ENCODE measurements at places on chromosomes 3 and 15.
A peak's percentile ranks its signal among the peaks of the same experiment; 100 is the strongest.

DNA sequence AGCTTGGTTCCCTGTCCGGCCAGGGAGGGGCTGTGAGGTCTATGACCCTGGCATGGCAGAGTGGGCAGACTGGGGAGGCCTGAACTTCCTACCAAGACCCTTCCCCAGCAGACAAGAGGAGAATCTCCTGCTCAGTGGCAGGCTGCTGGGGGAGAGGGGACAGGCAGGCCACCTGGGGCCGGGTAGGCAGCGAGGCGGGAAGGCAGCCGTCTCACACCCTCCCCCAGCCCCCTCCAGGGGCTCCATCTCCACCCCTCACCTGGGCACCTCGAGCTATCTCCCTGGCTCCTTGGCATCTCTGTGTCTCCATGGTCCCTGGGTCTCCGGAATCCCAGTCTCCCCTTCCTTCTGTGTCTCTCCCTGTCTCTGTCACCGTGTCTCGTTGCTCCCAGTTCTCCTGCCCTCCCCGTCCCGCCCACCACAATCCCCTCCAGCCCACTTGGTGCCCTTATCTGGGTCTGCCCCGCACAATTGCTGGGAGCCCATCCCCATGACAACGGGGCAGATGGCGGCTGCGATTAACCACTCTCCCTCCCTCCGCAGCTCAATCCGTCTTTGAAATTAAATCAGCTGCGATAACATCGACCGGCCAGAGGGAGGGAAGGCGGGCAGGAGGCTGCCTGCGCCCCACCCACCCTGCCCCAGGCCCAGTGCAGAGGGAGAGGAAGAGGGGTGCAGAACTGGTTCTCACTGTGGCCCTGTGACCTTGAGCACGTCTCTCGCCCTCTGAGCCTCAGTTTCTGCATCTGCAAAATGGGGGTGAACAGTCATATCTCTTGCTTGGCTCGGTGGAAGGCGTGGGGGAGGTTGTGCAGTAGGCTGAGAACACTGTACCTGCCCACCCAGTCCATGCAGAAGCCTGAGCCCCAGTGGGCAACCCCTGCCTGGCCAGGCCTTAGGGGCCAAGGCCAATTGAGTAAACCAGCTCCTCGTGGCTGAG lies 9.6 kb downstream of the DNAJB8 start:
- peaks cover 12% of the 10 kb centered on the region for H3K4me1 ChIP-seq
- DNase-seq: no peak
- no peak overlapping the region for H3K4me3 ChIP-seq
- no peak overlapping the region for H3K27ac ChIP-seq
- H3K36me3 ChIP-seq: no peaks in the 10 kb centered on the region

DNA sequence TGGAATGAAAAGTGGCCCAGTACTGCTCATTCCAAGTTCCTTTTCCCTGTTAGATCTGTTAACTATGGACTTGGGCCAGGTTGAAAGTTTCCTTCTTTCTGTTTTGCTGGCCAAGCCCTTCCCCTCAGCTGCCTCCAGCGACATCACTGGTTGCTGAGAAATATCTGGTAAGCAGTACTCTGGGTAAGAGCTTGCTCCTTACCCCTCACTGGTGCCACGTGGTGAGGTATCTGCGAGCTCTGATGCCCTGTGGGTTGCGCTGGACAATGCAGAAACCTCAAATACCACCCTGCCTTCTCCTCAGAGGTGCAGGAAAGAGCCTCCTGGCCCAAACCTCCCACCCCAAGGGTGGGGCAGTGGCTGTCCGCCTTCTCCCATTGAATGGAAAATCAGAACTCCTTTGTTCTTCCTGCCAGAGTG lies 42.9 kb upstream of the APH1B start:
- no peaks in the 10 kb centered on the region for H3K27me3 ChIP-seq
- H3K36me3 ChIP-seq: no peaks in the 10 kb centered on the region
- H3K4me1 ChIP-seq: peaks cover 51% of the 10 kb centered on the region
- DNase-seq: no peak
- H3K4me3 ChIP-seq: no peak overlapping the region

DNA sequence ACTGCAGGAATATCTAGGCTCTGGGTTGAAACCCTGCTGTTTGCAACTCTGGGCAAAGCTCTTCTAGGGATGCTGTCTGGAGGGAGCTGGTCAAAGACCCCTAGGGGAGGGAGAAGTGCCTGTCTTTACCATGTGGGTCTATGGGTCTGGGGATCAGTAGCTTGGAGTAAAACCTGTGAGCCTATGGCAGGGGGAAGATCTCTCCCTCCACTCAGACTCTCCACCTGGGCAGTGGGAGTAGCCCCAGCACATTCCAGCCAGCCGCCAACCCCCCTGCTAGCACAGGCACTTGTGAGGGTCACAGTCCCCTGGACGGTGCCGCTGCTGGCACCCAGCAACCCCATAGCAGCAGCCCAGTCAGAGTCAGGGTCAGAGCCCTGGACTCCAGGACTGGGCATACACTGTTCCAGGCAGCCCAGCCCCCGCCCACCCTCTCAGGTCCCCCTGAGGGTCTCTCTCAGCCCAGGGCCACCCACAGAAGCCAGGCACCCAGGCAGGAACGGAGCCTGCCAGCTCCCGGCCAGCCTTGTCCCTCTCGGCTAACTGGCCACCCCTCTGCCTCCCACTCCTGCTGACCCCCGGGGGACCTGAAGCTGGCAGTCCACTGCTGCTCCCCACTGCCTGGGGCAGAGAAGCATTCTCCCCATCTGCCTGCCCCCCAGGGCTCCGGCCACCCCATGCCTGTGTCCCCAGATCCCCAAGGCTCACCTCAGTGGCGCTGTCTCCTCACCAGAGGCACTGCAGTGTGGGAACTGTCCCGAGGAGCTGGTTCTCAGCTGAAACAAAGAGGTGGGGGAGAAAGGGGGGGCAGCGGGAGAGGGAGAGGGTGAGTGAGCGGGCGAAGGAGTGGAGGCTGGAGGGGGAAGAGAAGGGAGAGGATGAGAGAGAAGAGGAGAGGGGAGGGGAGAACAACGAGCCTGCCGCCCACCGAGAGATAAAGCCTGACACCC lies 10.8 kb downstream of the GLYCTK start:
- no peaks in the 10 kb centered on the region for H3K4me1 ChIP-seq
- no peaks in the 10 kb centered on the region for H3K27me3 ChIP-seq
- no peaks in the 10 kb centered on the region for H3K36me3 ChIP-seq
- H3K4me3 ChIP-seq: no peak overlapping the region
- H3K27ac ChIP-seq: no peak overlapping the region
- no peak for DNase-seq

DNA sequence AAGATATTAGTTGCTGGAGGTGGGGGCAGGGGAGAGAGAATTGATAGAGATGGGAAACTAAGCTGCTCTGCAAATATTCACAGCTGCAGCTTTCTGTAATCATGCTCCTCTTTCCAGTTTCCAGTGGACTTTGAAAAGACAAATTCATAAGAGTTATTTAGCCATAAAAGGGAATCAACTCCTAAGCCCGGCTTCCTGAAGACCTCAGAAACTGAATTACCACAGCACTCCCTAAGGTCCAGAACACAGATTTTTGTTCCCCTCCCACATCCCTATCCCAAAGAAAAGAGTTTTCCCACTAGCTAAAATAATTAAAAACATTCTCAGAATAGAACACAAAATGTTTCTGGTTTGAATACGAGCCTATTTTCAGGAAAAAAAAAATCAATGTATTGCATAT lies 871.8 kb upstream of the NR2F2 start:
- H3K27ac ChIP-seq: no peak overlapping the region
- H3K4me3 ChIP-seq: no peak overlapping the region
- DNase-seq: no peak
- H3K4me1 ChIP-seq: no peaks in the 10 kb centered on the region
- H3K27me3 ChIP-seq: no peaks in the 10 kb centered on the region

GRCh38 chr15:85692873-85693272 lies 101.9 kb downstream of the KLHL25 start:
- no peak overlapping the region for H3K27ac ChIP-seq
- no peak for DNase-seq
- H3K27me3 ChIP-seq: no peaks in the 10 kb centered on the region
- H3K36me3 ChIP-seq: peaks cover 7% of the 10 kb centered on the region
- H3K4me3 ChIP-seq: no peak overlapping the region

DNA sequence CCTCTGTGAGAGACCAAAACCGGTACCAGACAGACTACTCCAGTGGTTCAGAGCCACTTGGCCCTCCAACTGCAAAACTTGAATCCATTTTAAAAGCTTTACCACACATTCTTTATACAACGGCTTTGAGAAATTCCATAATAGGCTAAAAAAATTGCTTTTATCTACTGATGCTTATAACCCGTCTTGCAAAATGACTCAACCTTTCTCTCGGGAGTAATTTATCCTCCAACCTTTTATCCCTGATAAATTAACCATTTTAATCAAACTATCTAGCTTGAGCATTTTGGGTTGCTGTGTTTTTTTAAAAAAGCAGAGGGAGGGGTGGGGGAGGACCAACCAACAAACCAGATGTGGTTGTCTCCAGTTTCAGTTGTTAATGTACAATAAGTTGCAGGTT lies 275.7 kb upstream of the LRTM1 start:
- H3K36me3 ChIP-seq: no peaks in the 10 kb centered on the region
- no peak overlapping the region for H3K4me3 ChIP-seq
- H3K4me1 ChIP-seq: peaks cover 8% of the 10 kb centered on the region
- no peak overlapping the region for H3K27ac ChIP-seq

DNA sequence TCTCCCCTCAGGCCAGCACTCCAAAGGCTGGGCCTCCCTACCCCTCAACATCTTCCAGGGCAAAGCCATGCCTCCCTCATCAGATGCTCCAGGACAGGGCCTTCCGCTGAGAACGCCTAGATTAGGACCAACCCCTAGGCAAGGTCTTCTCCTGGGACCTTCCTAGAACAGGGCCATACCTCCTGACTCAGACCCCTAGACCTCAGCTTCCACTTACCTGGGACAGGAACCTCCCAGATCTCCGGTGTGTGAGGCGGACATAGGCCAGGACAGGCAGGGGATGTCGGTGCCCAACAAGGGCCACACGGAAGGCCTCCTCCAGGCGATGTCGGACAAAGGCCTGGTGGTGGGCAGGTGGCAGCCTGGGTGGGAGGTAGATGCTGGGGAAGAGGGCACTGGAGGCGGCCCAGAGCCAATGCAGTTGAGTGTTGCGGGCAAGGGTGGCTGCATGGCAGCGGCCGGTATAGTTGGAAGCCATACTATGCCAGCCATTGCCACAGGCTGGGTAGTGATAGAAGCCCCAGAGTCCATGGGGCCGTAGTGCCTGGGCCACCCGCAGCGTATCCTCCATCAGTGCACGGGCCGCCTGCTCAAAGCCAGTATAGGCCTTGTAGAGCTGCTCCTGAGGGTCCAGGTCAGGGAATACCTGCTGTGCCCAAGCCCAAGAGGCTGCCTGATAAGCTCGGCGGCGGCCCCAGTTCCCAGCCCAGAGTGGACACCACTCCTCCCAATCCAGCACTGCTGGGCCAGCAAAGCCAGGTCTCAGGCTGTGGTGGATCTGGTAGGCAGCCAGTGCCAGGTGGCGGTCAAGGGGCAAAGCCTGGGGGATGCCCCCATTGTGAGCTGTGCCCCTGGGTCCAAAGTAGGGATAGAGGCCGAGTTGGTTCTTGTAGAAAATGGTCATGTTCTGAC lies 2.5 kb upstream of the IFRD2 start:
- H3K4me1 ChIP-seq: peaks cover 21% of the 10 kb centered on the region
- DNase-seq: no peak
- no peaks in the 10 kb centered on the region for H3K36me3 ChIP-seq
- no peak overlapping the region for H3K4me3 ChIP-seq

DNA sequence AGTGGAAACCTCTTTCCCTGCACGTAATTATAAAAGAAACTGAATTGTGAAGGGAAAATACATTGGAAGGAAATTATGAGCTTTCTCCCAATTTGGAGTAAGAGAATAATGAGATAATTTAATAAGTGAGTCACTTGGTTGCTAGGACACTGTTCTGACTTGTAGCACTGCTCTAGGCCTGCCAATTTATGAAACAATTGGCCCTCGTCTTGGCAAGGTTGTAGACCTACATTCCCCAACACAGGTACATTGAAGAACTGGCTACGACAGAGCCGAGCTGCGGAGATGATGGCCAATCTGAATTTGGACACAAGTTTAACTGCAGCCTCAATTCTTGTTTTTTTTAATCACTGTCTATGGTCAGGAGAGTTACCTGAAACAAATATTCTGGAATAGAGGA lies 674.1 kb downstream of the MECOM start:
- H3K4me3 ChIP-seq: no peak overlapping the region
- H3K27me3 ChIP-seq: no peaks in the 10 kb centered on the region
- no peak overlapping the region for H3K27ac ChIP-seq
- no peak for DNase-seq

GRCh38 chr3:37526511-37526910 lies 335.2 kb upstream of the CTDSPL start:
- no peak overlapping the region for H3K4me3 ChIP-seq
- no peaks in the 10 kb centered on the region for H3K4me1 ChIP-seq
- H3K27me3 ChIP-seq: peaks cover 72% of the 10 kb centered on the region
- H3K27ac ChIP-seq: no peak overlapping the region
- H3K36me3 ChIP-seq: no peaks in the 10 kb centered on the region

- H3K4me1 ChIP-seq: peaks cover 19% of the 10 kb centered on the region
- DNase-seq: peak; percentile 38
- H3K36me3 ChIP-seq: no peaks in the 10 kb centered on the region
- peak overlapping the region; percentile 89 for H3K4me3 ChIP-seq
Measured at GRCh38 chr15:68816795-68817303, 3.8 kb downstream of the ANP32A start.

DNA sequence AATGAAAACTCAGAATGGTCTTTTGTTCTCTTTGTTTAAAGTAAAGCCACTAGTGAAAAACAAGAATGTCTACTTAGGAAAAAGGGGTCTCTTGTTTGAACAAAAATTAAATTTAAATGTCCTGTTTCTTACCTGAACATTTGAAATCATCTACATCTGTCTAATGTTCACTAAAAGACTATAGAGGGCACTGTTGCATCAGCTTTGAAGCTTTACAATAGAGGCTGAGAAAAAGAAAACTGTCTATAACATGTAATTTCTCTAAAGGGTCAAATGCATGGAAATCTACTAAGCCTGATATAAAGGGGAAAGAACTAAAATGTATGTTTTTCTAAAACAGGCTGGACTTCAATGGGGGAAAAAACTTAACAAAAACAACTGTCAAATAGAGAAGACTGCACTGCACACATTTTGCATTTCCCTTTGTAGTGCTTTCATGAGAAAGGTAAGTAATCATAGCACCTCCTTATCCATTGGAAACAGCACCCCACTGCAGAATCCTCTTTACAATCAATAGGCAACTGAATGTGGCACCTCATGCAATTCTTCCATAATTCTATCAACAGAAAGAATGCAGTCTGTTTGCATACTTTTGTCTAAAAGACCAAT lies 26.3 kb downstream of the DPH6 start:
- H3K4me3 ChIP-seq: no peak overlapping the region
- H3K27me3 ChIP-seq: no peaks in the 10 kb centered on the region
- DNase-seq: no peak
- no peaks in the 10 kb centered on the region for H3K36me3 ChIP-seq
- no peaks in the 10 kb centered on the region for H3K4me1 ChIP-seq
